ENCODE measurements at places on chromosomes 5 and 9. TPM values are rescaled to one million over a fixed set of nuclear protein-coding genes. Genes with fewer than 3 reads are reported as not detected.

DNA sequence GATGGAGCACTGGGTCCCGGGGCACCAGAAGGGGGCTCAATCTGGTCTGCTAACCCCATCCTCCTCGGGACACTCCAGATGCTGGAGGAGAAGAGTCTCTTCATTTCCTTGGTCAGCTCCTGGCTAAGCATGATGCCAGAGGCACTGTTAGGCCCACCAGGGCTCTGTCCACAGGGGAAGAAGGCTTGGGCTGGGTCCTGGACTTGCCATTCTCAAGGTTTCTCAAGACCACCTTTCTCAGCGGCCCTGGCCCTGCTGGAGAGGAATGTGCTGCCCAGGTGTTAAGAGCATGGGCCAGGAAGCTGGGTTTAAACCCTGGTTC is 7.9 kb downstream of the SH2D3C start:
- DNase-seq, result no peak

- DNase-seq, result peak; percentile 16
Observed at GRCh38 chr9:76180541-76180940, 213.7 kb downstream of the RFK start.

DNA sequence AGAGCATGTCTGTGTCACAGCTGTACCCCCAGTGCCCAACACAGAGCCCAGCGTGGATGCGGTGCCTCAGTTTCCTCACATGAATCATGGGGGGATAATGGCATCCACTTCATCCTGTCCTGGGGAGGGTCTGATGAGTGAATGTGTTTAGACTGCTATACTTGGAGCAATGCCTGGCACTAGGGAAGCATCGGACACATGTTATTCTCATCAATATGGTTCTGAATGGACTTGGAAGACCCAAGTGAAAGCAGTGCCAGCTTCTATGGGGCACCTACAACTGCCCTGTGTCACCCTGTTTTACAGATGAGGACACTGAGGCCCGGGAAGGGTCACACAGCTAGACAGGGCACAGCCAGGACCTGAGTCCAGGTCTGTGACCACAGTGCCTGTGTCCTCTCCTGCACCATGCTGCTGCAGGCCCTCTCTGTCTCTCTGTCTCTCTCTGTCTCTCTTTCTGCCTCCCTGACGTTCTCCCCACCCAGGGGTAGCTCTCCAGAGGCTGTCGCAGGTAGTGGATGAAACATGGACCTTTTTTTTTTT is 42.3 kb upstream of the NEK6 start:
- DNase-seq, result no peak

GRCh38 chr5:34526682-34527305 is 129.3 kb upstream of the RAI14 start:
- DNase-seq, result no peak

DNA sequence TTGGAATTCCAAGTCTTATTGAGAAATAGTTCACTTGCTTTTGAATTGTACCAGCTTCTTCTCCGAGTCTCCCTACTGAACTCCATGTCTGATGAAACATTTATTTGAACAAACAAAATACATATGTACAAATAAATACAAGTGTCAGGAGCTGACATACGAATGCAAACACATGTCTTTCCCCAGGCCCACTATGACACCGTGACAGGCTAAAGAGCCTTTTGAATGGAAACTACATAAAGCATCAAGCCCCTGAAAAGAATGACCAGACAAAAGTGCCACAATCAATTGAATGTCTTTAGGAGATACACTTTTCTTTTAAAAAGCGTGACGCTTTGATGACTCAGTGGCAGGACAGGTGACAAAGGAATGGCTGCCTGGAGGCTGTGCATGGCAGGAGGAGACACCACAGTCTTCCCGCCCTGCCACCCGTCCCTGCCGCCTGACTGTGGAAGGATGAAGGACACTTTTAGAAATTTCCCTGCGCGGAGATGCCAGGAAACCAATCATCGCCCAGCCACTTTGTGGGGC is 112.4 kb upstream of the BNC2 start:
- DNase-seq, result no peak

DNA sequence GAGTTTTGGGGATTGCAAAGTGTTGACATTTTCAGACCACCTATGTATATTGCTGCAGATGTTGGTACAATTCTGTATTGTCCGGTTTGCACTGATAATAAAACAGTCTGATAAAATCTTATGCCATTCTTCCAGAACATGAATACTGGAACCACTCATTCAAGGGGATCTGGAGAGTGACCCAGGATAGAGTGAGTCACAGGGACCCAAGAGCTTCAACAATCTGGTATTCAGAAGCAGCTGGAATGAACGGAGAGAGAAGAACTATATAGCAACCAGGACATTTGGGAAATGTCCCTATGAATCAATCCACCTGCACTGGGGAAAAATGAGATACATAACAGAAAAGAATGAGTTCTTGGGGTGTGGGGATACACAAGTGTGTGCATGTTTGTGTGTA is 73.3 kb downstream of the SH3TC2 start:
- DNase-seq, result no peak

DNA sequence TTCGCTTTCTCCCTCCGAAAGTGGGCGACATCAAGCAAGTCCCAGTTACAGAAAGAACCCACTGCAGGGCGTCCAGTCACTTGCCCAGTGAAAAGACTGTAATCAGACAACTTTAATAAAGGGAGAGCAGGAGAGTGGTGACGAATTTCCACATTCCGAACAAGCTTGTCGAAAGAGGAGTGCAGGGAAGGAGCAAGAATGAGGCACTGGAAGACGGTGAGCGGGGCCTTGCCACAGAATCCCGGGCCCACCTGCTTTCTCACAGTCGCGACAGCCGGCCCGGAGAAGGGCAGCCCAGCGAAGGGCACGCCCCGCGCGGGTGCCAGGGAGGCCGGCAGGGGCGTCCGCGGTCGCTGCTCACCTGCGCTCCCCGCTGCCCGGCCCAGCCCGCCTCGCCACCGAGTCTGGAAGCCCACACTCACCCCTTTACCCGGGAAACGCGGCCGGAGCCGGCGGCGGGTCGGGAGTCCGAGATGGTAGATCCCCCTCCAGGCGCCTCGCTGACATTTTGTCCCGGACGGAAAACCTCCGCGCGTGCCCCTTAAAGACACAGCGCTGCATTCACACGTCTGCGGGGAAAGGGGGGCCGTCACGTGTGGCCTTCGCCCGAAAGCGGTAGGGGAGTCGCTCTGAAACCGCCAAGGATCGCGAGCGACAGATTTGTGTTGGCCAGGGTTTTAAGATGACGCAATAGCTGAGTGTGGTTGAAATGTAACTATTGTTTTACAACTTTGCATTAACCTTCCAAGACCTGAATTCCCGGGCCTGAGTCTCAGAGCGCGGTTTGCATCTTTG is at the start of gene ZBED3:
TSS of gene ZBED3 (minus strand) at position 597 of the 795 bp plus-strand sequence. CDS start 9,407 bp downstream, outside the sequence.
- peak; percentile 90 for DNase-seq

GRCh38 chr5:86864051-86864450 is 246.3 kb downstream of the COX7C start:
- peak; percentile 81 for DNase-seq

- peak; percentile 77 for DNase-seq
Observed at GRCh38 chr9:2341126-2341525, 280.5 kb upstream of the VLDLR start.

DNA sequence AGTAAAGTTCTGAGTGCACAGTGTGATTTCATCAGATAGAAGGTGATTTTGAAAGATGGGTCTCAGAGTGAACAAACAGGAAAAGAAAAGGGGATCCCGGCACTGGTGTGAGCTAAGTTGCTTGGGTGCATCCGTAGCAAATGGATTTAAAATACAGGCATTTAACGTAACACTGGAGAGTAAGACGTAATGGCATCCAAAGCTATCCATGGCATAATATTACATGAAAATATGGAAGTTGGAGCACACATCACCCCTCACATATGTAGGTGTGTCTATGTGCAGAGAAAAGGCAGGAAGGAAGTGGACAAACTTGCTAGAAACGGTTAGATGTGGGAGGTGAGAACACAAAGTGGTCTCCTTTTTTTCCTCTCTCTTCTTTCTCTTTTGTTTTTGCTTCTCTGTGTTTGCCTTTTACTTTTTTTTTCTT is 38.2 kb upstream of the SEMA4D start:
- no peak for DNase-seq

DNA sequence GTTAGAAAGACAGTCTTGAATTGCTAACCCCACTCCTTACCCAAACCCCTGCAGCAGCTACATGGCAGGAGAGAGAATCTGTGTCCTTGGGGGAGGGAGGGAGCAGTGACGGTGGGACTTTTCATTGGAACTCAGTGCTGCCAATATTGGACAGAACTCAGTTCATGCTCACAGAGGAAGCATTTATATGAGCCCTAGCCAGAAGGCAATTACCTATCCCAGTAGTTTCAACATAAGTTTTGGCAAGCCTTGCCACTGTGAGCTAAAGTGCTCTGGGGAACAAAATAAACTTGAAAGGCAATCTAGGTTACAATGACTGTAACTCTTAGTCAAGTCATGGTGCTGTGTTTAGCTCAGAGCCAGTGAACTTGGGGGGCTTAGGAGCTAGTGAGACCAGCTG is 1013.4 kb upstream of the COX7C start:
- peak; percentile 1 for DNase-seq

- DNase-seq, result no peak
Observed at GRCh38 chr9:21677834-21678233, 124.6 kb upstream of the MTAP start.

- no peak for DNase-seq
Observed at GRCh38 chr9:34557426-34558321, 31.9 kb downstream of the CNTFR start.

DNA sequence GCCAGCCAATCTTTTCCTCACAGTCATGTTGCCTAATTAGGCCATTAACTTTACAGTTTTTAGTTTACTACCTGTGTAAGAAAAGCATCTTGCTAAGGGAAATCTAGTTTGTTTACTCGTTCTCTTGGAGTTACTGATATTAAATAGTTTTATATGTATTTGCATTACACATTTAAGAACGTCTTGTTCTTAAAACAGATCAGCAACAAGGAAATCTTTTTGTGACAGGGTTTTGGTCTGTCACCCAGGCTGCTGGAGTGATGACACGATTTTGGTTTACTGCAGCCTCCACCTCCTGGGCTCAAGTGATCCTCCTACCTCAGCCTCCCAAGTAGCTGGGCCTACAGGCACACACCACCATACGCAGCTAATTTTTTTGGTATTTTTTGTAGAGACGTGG is 29.2 kb upstream of the MSH3 start:
- no peak for DNase-seq

- no peak for DNase-seq
Observed at GRCh38 chr5:87770016-87770570, 357.4 kb upstream of the CCNH start.

DNA sequence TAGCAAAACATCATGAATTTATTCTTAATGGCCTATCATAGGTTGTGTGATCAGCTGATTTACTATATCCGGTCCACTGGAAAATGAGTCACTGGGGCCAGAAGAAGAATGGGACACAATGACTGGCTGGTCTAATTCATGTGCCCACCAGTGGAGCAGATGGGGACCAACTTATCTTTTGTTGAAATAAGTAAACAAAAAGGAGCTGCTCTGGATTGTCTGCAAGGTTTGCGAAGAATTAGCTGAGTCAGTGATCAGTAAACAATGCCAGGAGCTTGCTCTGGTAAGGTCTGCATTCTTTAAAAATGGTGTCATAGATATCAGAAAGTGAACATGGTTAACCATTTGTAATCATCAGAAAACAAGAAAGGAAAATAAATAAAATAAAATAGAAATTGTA is 128.0 kb downstream of the RASEF start:
- DNase-seq, result no peak

DNA sequence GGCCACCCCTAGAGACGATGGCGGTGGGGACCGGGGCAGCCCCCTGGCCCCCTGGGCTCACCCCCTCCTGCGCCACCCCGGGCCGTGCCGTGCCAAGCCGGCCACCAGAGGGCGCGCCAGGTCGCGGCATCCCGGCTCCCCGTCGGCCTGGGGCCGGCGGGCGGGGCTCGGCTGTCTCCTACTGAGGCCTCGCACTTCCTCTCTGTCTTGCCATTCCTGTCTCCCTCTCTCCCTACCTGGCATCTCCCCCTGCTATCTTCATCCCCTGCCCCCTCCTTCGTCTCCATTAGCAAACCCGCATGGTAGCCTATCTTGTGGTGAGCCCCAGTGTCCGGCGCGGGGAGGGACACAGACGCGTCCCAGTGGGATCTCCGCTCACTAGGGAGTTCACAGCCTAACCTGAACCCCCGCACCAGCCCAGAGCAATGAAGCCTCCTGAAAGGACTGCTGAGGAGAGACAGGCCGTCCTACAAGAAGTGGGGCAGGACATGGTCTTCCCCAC is 29.8 kb upstream of the FABP6 start:
- peak; percentile 78 for DNase-seq

DNA sequence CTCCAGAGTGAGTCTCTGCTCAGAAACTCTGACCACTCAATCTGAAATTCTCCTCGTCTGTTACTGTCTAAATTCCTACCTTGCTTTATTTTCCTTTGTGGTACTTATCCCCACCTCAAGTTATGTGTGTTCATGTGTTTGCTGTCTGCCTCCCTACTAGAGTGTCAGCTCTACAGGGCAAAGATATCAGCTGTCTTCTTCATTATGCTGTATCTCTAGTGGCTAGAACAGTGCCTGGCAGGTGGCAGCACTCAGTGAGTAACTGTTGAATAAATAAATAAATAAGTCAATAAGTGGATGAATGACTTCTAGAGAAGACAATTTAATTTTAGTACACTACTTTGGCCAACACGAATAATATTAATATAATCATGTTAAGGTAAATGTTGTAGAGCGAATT is 92.3 kb downstream of the BOD1 start:
- DNase-seq, result no peak

DNA sequence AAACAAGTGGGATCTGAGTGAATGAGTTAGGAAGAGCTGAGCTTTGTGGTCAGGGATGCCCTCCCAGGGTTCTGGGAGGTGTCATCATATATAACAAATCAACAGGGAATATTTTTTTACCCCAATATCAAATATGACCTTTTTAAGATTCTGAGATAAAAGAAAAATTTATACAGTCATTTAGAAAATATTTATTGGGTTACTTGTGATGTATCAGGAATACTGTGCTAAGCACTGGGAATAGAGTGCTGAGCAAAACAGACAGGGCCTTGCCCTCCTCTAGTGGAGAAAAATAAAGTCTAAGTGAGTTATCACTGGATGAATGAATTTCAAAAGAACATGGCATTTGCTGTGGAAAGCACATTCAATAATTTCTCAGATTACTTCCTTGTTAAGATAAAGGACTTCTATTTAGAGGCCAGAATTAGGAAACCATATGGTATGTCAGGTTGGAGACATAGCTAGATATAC is 102.9 kb downstream of the BOD1 start:
- DNase-seq, result no peak

DNA sequence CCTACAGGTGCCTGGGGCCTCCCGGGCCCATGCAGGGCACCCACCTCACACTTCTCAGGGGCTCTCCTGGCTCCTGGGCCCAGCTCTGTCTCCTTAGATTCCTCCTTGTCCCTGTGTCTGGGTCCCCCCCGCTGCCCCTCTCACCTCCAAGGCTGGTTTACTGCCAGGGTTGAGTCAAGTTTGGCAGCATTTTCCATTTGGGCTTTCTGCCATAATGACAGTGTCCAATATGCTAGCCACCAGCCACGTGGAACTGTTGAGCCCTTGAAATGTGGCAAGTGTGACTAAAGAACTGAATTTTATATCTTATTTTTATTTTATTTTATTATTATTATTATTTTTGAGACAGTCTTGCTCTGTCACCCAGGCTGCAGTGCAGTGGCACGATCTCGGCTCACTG is 1.9 kb downstream of the TTC16 start:
- no peak for DNase-seq

Gene WNK2
- 7.4 TPM for total RNA-seq

Gene FBP2
- 105 TPM for total RNA-seq

Gene ROR2
- total RNA-seq, result 5.2 TPM

Gene SLC34A3
- total RNA-seq, result 0.04 TPM

Gene LECT2
- total RNA-seq, result not detected

Gene ZNF346
- total RNA-seq, result 16.4 TPM

Gene MOB3B
- total RNA-seq, result 1.4 TPM

Gene KCNT1
- total RNA-seq, result 3.2 TPM

Gene DRD1
- total RNA-seq, result under 0.01 TPM

Gene ANKRA2
- total RNA-seq, result 23.6 TPM

Gene WNT8A
- not detected for total RNA-seq

Gene FOXD4L5
- 0.13 TPM for total RNA-seq
